ENCODE measurements at places on chromosomes 6 and 20.

DNA sequence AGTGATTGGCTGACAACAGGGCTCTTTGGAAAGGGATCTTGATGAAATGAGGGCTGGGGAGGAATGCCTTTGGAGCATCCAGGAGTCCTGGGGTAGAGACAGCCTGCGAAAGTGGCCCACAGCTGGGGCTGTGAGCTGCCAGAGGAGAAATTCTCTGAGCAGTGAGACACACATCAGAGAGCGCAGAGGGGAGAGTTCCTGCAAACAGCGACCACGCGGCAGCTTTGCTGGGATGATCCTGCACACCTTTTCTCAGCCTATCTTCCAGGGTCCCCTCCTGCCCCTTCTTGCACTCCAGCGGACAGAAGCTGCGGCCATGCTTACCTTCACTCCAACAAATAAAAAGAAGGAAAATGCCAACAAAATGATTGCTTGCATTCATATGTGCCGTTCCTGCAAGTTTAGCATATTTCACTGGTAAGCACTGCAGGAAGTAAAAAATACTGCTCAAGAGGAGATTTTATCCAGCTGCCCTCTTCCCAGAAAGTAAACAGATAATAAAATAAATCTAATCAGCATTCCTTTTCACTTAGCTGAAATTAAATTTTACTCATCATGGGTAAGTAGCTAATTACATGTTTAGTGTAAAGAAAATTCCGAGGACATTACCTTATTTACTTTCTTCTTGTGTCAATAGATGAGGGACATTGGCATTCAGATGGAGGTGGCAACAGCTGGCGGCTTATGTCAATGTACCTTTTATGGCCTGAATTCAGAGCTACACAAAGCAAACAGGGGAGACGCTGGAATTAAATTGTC, 339.9 kb upstream of the ARID1B start:
- DNase-seq = no peak

DNA sequence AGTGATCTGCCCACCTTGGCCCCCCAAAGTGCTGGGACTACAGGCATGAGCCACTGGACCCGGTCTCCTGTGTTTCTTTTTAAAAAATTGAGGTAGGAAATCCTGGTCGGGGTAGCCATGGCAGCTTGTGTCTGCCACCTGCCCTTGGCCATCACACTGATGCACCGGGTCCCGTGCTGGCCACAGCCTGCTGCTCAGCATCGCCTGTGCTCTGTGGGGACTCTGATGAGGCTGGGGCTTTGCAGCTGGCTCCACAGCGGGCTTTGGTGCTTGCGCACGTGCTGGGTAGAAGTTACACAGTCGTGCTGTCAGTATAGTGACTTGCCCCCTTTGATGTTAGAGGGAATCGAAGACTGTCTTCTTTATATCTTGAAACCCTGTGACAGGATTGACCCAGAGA, 66.7 kb downstream of the SMAP1 start:
- DNase-seq = no peak

DNA sequence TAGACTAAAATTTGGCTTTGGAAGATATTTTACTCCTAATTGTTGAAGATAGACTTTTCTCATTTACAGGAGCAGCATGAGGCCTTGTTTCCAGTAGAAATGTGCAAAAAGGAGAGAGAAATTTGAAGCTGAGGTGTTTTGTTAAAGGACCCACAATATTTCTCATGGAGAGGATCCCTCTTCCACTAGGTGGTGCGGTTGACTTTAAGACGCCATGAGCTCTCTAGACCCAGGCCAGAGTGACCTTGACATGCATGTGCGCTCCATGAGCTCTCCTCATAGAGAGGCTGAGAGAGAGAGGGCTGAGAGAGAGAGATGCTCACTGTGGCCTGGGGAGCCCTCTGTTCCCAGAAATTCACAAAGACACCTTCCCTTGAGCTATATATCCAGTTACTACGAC, 861.2 kb upstream of the EYS start:
- peak; percentile 3 for DNase-seq

GRCh38 chr6:40552941-40553340, 34.2 kb downstream of the LRFN2 start:
- no peak for DNase-seq

GRCh38 chr6:19818805-19819204, 18.4 kb upstream of the ID4 start:
- no peak for DNase-seq

Measured in neural progenitor cell (in vitro differentiated cells).